ENCODE measurements at places on chromosomes 11 and 22.

DNA sequence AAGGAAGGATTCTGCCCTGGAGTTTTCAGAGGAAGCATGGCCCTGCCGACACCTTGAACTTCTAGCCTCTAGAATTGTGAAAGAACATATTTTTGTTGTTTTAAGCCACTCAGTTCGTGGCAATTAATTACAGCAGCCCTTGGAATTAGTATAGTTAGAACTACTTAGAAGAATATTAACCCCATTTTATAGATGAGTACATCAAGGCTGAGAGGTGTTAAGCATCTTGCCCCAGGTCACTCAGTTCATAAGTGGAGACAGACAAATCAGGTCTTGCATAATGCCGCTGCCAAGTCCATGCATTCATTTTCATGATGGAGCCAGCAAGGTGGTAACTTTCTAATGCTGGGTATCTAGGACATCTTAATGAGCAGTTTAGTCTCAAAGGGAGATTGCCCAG is 26.6 kb downstream of the LDLRAD3 start:
- DNase-seq: no peak

- no peak for DNase-seq
Observed at GRCh38 chr11:103016031-103016430, 60.5 kb upstream of the MMP13 start.

- DNase-seq: no peak
Observed at GRCh38 chr22:41047801-41048211, 44.6 kb upstream of the EP300 start.

DNA sequence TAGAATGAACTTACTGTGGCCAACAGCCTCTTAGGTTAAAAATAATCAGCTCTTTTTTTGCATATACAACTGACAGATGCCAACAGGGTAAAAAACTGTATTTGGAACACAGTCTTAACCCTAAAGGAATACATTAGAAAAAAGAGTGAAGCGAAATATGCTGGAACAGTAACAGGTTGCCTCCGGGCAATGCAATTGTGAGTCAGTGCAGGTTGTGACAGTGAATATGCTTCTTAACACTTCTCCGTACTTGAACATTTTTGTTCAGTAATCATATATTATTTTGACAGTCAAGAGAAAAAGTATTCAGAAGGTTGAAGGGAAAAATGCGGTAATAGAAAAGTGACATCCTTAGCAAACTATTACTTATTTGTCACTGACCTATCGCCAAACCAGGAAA is 98.5 kb downstream of the DBX1 start:
- no peak for DNase-seq

GRCh38 chr22:41927813-41928212 is 1.2 kb upstream of the TNFRSF13C start:
- no peak for DNase-seq

- no peak for DNase-seq
Observed at GRCh38 chr22:11616811-11617210, 3911.2 kb upstream of the OR11H1 start.

GRCh38 chr22:25051073-25051472 is 98.6 kb downstream of the KIAA1671 start:
- DNase-seq: no peak

DNA sequence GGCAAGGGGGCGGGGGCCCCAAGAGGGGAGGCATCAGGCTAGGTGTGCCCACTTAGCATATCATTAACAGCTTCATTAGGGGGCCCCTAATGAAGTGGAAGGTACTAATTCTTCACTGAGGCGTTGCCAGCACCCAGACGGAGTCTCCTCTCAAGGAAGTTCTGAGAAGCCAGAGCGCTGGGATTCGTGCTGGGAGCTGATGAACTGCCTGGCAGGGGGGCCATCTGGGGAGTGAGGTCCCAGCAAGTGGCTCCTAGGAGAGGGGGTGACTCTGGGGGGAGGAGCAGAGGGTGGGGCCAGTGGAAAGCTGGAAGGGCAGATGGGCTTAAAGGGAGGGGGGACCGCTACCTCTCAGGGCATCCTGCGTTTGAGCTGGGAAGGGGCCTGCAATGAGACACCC is 29.8 kb downstream of the DAGLA start:
- DNase-seq: no peak

DNA sequence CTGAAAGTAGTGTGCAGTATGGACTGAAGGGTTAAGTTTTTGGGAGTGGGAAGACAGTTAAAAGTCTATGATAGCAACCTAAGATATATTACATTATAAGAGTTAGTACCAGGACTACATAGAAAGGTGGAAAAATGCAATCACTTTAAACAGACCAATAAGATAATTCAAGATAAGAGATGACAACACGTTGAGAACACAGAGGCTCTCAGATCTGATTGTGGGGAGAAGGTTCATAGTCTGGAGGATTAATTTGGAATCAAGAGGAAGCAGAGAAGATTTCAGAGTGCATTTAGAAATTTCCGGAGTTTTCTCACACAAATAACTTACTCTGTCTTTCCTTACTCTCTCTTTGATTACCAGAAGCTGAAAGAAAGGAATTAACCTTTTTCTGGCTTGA is 441 bp downstream of the CASP5 start:
- no peak for DNase-seq

DNA sequence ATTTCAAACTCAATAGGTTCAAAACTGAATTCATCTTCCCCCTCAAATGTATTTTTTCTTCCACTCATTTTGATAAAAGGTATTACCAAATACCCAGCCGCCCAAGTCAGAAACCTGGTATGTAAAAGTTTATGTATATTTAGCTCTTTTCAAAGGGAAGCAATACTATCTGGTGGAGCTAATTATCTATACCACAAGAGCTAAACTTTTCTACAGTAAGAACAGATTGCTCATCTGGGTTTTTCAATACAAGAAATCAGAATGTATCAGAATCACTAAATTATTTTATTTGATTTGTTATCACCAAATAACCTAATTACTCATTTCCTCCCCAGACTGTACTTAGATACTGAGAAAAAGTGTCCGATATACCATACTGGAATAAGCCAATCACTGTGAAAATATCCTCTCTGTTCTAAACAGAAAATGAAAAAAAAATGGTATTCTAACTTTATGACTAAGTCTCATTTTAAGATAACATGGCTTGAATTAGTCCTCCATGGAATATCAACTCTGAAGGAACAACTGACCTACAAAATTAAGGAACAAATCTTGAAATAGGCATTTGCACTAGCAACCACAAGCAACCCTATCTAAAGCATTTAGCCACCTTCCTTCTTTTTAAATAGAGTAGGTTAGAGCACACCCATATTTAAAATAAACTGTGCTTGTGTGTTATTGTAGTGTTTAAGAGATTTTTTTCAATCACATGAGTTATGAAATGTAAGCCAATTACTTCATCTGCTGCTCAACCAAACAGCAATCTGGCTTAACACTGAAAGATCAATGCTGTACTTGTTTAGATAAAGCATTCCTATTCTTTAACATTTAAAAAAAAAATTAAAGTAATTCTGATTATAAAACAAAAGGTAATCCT is 35.0 kb downstream of the RDX start:
- DNase-seq: no peak

DNA sequence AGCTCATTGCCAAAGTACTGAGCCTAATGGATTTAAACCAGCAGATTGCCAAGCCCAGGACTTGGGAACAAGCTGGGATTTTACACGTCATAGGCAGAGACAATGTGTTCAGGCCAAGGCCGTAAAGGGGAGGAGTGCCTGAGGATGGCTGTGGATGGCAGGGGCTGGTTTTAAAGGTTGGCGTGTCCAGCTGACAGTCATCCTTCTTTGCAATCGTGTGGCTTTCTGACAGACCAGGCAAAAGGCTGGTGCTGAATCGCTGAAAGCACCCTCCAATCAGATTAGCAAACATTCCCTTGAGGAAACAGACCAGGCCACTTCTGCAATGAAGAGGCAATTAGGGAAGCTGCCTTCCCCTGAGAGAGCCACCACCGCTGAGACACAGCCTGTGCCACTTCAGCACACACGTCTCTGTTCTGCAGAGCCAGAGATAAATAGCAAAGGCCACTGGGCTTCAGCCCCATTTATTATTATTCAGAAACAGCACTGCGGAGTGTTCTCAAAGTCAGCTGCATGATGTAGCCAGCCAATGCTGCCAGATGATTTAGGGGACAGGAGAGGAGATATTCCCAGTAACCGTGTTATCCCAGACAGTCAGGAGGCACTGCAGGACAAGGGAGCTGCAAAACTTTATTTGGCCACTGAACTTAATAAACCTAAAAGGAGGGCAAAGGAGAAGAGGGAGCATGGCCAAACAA is 54.2 kb upstream of the CSNK2A3 start:
- no peak for DNase-seq

Measured in CD4-positive, alpha-beta T cell treated with Interleukin-6 at 100 ng/mL for 8 hours (primary cell).